ENCODE measurements at places on chromosomes 3 and 15. TPM values are rescaled to one million over a fixed set of nuclear protein-coding genes. Genes with fewer than 3 reads are reported as not detected.

GRCh38 chr3:63060412-63060811, 185.2 kb upstream of the CADPS start:
- no peaks in the 10 kb centered on the region for H3K27me3 ChIP-seq
- no peak for DNase-seq
- no peak overlapping the region for H3K4me3 ChIP-seq
- no peaks in the 10 kb centered on the region for H3K4me1 ChIP-seq

DNA sequence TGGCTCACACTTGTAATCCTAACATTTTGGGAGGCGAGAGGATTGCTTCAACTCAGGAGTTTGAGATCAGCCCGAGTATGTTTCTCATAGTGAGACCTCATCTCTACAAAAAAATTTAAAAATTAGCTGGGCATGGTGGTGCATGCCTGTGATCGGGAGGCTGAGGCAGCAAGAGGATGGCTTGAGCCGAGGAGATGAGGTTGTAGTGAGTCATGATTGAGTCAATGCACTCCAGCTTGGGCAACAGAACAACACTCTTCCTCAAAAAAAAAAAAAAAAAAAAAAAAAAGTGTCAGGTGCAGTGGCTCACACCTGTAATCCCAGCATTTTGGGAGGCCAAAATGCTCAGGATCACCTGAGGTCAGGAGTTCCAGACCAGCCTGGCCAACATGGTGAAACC, 2.4 kb downstream of the RPL39L start:
- H3K27ac ChIP-seq = no peak overlapping the region
- DNase-seq = no peak
- H3K36me3 ChIP-seq = peaks cover 57% of the 10 kb centered on the region
- peaks cover 50% of the 10 kb centered on the region for H3K4me1 ChIP-seq
- no peaks in the 10 kb centered on the region for H3K27me3 ChIP-seq

DNA sequence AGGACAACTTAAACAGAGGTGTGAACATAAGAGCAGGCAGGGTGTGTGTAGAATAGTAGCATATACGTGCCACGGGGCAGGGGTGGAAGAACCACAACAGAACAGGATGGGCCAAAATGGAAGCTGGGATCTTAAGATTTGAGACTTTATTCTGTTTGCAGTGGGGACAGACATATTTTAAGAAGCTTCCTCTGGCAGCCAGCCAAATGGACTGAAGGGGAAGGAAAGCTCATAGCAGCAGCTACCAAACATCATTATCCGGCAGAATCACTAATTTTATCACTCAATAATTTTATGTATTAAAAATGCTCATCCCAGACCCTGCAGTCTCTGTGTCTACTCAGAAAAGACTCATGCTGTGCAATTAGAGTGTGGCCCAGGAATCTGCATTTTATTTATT, 130.9 kb upstream of the CTDSPL start:
- no peak for DNase-seq
- H3K27me3 ChIP-seq = peaks cover 6% of the 10 kb centered on the region
- H3K27ac ChIP-seq = no peak overlapping the region
- no peak overlapping the region for H3K4me3 ChIP-seq
- no peaks in the 10 kb centered on the region for H3K4me1 ChIP-seq

DNA sequence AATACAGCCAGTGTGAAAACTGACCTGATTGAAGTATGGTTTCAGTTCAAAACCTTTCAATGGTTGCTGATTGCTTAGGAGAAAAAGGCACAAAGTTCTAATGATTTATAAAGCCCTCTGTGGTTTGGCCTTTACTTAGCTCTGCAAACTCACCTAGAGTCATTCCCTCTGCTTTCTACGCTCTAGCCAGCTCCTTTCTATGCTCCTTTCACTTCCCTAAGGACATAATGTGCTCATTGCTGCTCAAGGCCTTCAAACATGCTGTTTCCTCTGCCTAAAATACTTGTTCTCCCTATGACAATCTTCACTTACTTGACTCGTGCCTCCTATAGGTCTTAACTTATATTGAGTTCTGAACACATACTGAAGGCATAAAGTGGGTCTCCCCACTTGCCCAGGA, 19.0 kb downstream of the RPL39L start:
- DNase-seq = no peak
- H3K27ac ChIP-seq = no peak overlapping the region
- H3K27me3 ChIP-seq = no peaks in the 10 kb centered on the region
- H3K4me1 ChIP-seq = peaks cover 13% of the 10 kb centered on the region
- peaks cover 15% of the 10 kb centered on the region for H3K36me3 ChIP-seq
- H3K4me3 ChIP-seq = no peak overlapping the region

The SCAANT1 gene
- total RNA-seq = not detected

Measured in activated T-helper 2 cell treated with anti-CD3 and anti-CD28 coated beads, Interferon-gamma antibody, Interleukin-2, Interleukin-4, amounts not matched to agents 10 μg/mL and 5 μg/mL and 100 μg/mL, durations not matched to agents 14 hours and 24 hours and 36 hours (primary cell).